ENCODE measurements at places on chromosomes 1 and 21.

DNA sequence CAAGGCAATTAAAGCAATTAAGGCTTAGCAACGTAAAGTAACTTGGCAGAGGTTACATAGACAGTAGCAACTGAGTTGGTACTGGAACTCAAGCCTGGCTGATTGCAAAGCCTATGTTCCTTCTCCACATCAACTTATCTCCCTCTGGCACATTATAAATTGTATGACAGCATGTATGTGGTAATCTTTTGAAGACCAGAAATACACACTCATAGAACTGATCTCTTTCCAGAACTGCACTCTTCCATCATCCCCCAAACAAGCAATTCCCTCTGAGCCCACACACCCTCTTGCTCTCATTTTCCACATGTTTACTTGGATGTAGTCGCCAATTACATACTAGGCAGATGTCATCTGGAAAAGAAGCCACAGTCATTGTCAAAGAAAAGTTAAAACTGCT lies 502.2 kb downstream of the PLPP3 start:
- DNase-seq = no peak

DNA sequence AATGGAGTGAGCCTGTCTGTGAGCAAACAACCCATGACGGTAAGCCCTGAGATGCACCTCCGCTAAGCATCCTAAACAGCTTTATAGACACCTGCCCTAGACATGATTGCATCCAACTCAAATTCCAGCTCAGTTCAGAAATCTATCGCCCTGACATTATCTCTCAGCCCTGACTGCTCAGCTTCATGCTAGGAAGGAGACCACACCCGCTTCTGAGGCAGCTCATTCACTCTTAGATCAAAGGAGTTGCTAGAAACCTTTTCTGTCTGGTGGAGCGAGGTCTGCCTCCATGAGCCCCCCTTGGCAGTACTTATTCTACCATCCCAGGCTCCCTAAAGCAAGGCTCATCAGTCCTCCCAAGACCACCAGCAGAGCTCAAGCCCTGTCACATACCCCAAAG lies 17.0 kb downstream of the IL10RB start:
- DNase-seq = no peak

DNA sequence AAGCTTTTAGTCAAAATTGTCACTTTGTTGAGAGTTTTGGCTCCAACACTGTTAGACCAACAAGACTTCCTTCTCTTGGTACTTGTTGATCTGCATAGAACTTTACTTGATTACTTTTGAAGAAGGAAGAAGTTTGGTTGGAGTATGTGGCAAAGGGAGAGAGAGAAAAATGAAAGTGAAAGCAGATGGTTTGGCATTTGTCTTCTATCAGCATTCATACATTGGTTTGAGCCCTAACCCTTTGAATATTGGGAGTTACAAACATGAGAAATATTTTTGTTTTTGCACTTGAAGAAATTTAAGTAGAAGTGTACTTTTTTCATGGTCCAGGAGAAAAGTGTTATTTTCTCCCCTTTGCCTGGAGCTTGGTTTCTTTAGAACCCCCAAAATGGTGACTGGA lies 169.8 kb downstream of the ADGRL4 start:
- DNase-seq = no peak

DNA sequence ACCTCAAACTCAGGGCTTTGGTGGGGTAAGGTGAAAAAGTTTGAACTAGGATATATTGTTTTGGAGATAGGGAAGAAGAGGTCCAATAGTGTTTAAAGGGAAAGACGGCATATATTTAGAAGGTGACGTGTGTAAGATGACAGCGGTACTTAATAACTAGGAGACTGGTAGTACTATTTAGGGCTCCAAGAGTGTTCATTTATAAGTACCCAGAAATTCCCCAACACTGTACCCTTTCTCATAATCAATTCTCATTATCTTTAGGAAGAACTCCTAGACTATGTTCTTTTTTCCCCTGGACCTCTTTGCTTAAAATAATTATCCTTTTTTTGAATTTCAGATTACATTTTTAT lies 1.5 kb downstream of the LYPLAL1 start:
- no peak for DNase-seq

DNA sequence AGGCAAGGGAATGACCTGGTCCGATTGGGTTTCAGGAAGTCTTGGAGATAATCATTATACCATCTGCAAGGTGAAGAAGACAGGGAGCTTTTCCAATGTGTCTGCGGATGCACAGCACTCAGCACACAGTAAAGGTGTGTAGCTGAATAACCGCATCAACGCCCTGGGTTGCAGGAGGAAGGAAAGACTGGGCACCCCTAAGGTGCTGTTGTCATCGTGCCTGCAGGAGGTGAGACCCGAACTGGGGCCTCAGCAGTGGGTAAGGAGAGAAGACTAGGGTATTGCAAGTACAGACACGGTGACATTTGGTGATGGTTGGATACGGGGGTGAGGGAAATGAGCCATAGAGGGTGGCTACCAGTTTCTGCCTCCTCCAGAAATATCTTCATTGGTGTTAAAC lies 1.1 kb upstream of the TRIM62 start:
- no peak for DNase-seq

GRCh38 chr1:186572509-186572908 lies 107.7 kb downstream of the PTGS2 start:
- DNase-seq = no peak

- DNase-seq = no peak
Measured at GRCh38 chr1:34828611-34829010, 30.9 kb downstream of the SMIM12 start.

DNA sequence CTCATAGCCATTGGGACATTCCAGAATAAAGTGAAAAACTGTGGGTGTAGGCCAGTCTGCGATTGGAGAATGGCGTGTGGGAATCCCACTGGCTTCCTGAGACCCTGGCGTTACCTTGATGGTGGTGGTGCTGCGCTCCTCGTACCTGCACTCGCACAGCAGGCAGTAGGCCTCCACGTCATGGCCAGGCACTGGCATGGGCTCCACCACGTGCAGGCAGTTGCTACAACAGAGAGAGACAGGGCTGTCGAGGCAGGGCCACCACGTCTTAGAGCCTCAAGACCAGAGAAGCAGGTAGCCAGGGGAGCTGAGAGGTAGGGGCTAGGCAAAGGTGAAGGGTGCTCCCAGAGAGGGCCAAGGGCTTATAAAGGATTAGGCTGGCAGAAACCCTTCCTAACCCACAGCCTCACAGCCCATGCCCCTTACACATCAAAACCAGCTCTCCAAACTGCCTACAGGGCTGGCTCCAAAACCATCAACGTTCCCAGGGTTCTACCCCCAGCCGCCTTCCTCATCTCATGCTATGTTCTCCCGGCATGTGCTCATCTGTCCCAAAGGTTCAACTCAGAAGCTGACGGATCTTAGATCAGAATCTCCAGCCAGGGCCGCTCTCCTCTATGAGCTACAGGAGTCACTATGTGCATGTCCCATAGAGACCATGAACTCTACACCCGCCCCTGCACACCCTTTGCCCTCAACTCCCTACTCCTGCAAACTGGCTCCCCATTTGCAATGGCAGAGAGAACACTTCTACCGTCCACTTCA lies 7.5 kb downstream of the TMEM9 start:
- no peak for DNase-seq

DNA sequence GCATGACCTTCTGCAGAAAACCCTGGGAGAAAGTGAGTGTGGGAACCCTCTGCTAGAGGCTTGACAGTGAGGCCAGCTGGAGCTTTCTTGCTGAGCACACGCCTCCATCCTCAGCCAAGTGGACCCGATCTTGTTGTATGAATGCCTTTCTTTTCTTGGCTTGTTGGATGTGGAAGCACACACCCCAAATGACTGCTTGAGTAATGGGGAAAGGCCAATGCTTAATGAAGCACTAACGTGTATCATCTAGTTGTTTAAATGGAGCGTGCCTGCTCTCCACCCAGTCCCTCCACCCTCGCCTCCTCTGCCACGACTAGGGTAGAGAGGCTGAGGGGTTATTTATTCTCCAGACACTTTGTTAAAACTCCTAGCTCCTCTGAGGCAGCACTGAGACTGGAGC lies 54.3 kb upstream of the IKBKE start:
- no peak for DNase-seq

- DNase-seq = peak; percentile 38
Measured at GRCh38 chr1:119475866-119476439, 31.1 kb upstream of the HSD3B1 start.

DNA sequence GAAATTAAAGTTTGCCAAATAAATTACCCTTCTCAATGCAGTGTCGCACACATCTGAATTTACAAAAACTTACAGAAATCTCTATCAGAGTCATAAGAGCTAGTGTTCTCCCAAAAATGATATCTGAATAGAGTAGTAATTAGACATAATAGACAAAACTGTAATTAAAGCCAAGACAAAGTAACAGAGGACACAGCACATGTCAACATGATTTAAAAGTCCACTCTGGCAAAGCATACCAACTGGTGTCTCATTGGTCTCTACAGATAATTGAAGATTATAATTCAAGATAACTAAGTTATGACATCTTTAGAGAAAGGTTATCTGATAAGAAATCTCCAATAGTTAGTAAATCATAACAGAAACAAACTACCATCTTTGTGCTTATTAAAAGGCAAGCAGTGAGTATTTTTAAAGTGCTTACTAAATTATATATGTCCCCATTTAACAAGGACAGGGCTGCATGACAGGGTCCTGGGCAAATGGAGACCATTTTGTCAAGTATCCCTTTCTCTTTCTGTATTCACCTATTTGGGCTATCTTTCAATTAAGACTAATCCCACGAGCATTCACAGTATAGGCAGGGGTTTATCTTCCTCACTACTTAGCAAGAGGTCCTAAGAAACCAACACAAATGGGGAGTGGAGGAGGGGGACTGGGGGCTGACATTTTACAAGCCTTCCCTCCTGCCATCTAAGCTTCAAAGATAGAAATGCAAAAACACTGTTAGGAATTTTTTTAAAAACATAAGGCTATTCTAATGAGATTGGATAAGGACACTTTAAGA lies 26.0 kb downstream of the PTP4A2 start:
- DNase-seq = no peak

GRCh38 chr1:29645586-29645985 lies 409.3 kb downstream of the PTPRU start:
- DNase-seq = no peak

- DNase-seq = no peak
Measured at GRCh38 chr1:85756864-85757263, 48.6 kb upstream of the ZNHIT6 start.

DNA sequence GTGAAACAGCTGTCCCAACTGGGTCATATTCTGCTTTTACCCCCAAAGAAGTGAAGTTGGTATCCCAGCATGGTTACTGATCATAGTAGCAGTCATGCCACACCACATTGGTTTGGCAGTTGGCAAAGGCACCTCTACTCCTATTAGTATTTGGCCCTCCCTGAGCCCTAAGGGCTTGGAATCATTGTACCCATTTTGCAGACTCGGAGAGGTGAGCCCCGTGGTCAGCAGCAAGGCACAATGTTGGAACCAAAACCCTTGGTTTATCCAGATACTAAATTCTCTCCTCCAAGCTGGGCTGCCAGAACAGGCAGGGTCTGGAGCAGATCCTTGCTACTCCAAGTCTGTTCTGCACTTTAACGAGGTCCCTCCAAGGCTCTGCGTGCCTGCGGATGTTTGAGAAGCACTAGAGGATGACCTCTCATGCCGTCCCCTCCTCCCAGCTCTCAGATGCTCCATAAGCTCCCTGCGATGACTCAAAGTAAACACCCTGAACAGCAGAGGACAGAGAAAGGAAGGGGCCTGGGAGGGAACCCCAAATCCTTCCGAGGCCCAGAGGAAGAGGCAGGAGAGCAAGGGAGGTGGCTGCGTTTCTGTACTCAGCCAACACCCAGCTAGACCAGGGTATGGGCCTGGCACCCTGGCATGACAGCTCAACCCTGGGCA lies 89.3 kb downstream of the PAX7 start:
- no peak for DNase-seq

GRCh38 chr1:205249651-205250050 lies 21.9 kb downstream of the TMCC2 start:
- no peak for DNase-seq

DNA sequence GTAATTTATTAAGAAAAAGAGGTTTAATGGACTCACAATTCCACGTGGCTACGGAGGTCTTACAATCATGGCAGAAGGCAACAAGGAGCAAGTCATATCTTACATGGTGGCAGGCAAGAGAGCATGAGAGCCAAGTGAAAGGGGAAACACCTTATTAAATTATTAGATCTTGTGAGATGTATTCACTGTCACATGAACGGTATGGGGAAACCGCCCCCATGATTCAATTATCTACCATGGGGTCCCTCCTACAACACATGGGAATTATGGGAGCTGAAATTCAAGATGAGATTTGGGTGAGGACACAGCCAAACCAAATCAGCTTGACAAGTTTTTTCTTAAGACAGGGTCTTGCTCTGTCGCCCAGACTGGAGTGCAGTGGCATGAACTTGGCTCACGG lies 14.3 kb downstream of the DAP3 start:
- no peak for DNase-seq

- DNase-seq = no peak
Measured at GRCh38 chr21:34597406-34597805, 17.5 kb downstream of the RCAN1 start.

GRCh38 chr1:245788269-245788668 lies 633.5 kb downstream of the KIF26B start:
- peak; percentile 28 for DNase-seq

DNA sequence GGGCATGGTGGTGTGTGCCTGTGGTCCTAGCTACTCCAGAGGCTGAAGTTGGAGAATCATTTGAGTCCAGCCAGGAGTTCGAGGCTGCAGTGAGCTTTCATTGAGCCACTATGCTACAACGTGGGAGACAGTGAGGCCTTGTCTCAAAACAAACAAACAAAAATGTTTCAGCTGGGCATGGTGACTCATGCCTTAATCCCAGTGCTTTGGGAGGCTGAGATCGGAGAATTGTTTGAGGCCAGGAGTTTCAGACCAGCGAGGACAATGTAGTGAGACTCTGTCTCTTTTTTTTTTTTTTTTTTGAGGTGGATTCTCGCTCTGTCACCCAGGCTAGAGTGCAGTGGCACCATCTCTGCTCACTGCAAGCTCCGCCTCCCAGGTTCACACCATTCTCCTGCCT lies 5.0 kb upstream of the RPL5 start:
- no peak for DNase-seq

DNA sequence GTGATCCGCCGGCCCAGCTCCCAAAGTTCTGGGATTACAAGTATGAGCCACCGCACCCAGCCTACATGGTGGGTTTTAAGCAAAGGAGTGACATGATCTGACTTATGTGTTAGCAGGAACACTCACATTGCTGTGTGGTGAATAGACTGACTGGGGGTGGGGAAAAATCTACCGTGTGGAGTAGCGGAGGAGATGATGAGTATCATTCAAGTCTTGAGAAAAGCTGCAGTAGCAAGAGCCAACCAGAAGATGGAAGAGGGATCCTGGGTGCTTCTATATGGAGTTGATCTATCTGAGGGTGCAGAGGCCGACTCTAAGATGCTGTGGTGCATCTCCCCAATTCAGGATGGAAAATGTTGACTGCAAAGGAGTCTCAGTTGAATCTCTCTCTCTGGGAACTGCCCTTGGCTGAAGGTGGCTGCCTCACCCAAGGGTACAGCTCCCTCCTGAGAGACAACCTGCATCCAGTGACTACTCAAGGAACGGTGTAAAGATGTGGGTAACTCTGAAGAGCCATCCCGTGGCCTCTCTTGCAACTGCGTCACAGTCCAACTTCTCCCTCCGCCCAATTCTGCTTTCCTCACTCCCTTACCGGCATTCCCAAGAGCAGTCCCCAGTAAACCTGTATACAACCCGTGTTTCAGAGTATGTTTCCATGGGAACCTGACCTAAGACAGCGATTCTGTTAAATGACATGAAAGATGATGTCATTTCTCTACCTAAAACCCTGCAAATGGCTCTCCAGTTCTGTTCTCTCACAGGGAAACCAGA lies 7.4 kb upstream of the B3GALNT2 start:
- DNase-seq = no peak
